ENCODE measurements at places on chromosomes 11 and 22. TPM values are rescaled to one million over a fixed set of nuclear protein-coding genes. Genes with fewer than 3 reads are reported as not detected.

The SLC17A6 gene
- polyA plus RNA-seq, result not detected

The ALDH3B2 gene
- 2.4 TPM for polyA plus RNA-seq

The ACTN3 gene
- not detected for polyA plus RNA-seq

The MOGAT2 gene
- polyA plus RNA-seq, result not detected

The TMEM138 gene
- 39.8 TPM for polyA plus RNA-seq

The RTN4RL2 gene
- not detected for polyA plus RNA-seq

The CD248 gene
- polyA plus RNA-seq, result 0.24 TPM

The SCGB1A1 gene
- not detected for polyA plus RNA-seq

The CCDC188 gene
- not detected for polyA plus RNA-seq

GRCh38 chr11:9092853-9093778, 1.7 kb upstream of the SCUBE2 start:
- H3K4me1 ChIP-seq, result peaks cover 5% of the 10 kb centered on the region
- H3K36me3 ChIP-seq, result peaks cover 4% of the 10 kb centered on the region
- peaks cover 49% of the 10 kb centered on the region for H3K27me3 ChIP-seq
- DNase-seq, result no peak

DNA sequence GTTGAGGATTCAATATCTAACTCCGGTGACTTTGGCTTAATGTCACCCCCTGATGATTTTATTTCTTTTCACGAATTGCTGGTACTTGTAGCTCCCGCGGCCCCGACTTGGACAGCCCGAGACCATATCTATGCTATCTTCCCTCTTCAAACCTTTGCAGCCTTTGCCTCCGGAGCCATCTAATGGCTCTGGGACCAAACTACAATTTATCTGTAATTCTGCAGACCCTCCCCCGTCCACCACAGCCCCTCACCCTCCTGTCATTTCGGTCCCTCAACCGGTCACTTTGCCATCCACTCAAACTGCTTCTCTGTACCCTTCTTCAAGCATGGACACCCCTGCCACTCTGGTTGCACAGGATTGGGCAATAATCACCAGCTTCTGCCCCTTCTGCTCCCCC, 25.7 kb upstream of the ALDH3B2 start:
- peaks cover 27% of the 10 kb centered on the region for H3K27me3 ChIP-seq
- no peak for DNase-seq
- peaks cover 4% of the 10 kb centered on the region for H3K36me3 ChIP-seq
- H3K4me1 ChIP-seq, result no peaks in the 10 kb centered on the region
- no peak overlapping the region for H3K4me3 ChIP-seq

GRCh38 chr22:35921777-35922176, 106.8 kb downstream of the RBFOX2 start:
- H3K36me3 ChIP-seq, result no peaks in the 10 kb centered on the region
- no peak for DNase-seq
- H3K4me1 ChIP-seq, result no peaks in the 10 kb centered on the region

GRCh38 chr11:45501392-45502225, 163.8 kb downstream of the CHST1 start:
- no peak overlapping the region for H3K27ac ChIP-seq
- H3K36me3 ChIP-seq, result no peaks in the 10 kb centered on the region
- H3K4me1 ChIP-seq, result no peaks in the 10 kb centered on the region

GRCh38 chr11:13313005-13313819, 35.6 kb downstream of the BMAL1 start:
- peak overlapping the region; percentile 32 for H3K27ac ChIP-seq
- H3K36me3 ChIP-seq, result peaks cover 26% of the 10 kb centered on the region
- no peaks in the 10 kb centered on the region for H3K27me3 ChIP-seq
- no peak overlapping the region for H3K4me3 ChIP-seq
- peaks cover 65% of the 10 kb centered on the region for H3K4me1 ChIP-seq

DNA sequence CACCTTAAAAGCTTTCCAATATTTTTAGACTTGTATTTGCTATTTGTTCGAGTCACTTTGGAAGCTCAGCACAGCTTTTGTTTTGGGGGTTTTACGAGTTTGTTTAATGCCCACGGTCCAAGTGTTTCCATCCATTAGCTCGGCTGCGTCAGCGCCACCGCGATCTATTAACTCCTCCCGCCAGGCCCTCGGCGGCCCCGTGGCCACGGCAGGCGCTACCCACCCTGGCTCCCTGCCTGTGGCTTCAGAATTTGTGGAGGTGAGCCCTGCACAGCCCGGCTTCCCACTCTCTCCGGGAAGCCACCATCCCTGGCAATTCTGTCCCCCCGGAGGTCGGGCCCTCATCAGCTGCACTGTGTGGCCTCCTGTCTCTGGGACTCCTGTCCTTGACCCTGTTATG, 648.5 kb downstream of the BRD1 start:
- H3K36me3 ChIP-seq, result no peaks in the 10 kb centered on the region
- H3K27ac ChIP-seq, result no peak overlapping the region
- H3K4me3 ChIP-seq, result no peak overlapping the region
- no peaks in the 10 kb centered on the region for H3K4me1 ChIP-seq
- DNase-seq, result no peak

DNA sequence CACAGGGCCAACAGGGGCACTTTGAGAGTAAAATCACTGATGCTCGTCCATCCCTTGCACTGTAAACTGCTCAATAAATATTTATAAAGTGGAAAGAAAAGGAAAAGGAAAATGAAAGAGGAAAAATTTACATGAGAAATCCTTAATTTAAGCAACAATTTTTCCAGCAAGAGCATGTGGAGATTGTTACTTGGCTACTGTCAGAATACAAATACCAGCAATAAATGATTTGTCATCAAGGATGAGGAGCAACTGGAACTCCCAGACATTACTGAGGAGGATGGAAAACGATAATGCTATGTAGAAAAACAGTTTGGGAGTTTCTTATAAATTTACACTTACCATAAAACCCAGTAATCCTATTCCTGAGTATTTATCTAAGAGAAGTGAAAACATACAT, 123.0 kb downstream of the SGSM3 start:
- peaks cover 28% of the 10 kb centered on the region for H3K4me1 ChIP-seq
- H3K27ac ChIP-seq, result peak overlapping the region; percentile 94
- peaks cover 8% of the 10 kb centered on the region for H3K36me3 ChIP-seq
- H3K4me3 ChIP-seq, result no peak overlapping the region

DNA sequence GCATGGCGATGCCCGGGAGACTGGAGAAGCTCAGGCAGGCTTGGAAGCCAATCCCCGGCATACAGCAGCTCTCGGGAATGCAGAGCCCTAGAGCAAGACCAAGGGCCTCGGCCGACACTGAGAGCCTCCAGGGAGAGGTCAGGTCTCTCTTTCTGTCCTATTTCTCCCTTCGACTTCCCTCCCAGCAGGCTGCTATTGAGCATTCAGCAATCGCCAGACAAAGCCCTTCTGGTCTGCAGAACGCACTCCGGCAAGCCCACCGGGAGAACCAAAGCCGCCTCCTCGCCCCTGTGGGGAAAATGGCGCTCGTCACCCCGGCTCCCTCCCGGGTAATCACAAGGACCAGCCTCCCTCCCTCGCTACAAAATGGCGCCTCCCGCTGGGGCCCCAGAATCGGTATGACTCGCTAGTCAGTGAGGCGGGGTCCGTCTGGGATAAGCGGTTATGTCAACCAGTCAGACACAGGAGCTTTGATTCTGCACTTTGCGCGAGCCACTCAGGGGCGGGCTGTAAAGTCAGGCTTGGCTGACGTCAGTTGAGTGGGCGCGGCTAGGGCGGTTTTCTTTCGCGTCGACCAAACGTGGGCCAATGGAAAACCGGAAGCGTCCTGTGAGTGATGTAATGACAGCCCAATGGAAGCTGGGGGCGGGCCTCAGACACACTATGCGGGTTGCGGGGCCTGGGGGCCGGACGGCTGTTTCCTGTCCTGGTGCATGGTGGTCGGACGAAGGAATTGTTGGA, at the start of gene ZNF143:
ZNF143 (plus strand) TSS at position 691 of the 741 bp plus-strand sequence. CDS start 10,297 bp downstream, outside the sequence.
- no peaks in the 10 kb centered on the region for H3K27me3 ChIP-seq
- H3K27ac ChIP-seq, result peak within 1 kb of the TSS; percentile 99
- peak within 1 kb of the TSS; percentile 98 for H3K4me3 ChIP-seq
- peak; percentile 100 for DNase-seq
- H3K36me3 ChIP-seq, result peaks cover 11% of the 10 kb centered on the region

- no peak overlapping the region for H3K27ac ChIP-seq
- no peaks in the 10 kb centered on the region for H3K27me3 ChIP-seq
- DNase-seq, result no peak
- H3K4me3 ChIP-seq, result no peak overlapping the region
These were observed 81.4 kb downstream of the ABTB2 start for GRCh38 chr11:34276352-34276864.

- no peaks in the 10 kb centered on the region for H3K4me1 ChIP-seq
- H3K4me3 ChIP-seq, result no peak overlapping the region
- no peaks in the 10 kb centered on the region for H3K36me3 ChIP-seq
- H3K27ac ChIP-seq, result no peak overlapping the region
- no peak for DNase-seq
- H3K27me3 ChIP-seq, result no peaks in the 10 kb centered on the region
These were observed 96.0 kb upstream of the BDNF start for GRCh38 chr11:27795955-27796861.

- no peaks in the 10 kb centered on the region for H3K27me3 ChIP-seq
- DNase-seq, result no peak
- H3K4me3 ChIP-seq, result no peak overlapping the region
- H3K4me1 ChIP-seq, result no peaks in the 10 kb centered on the region
These were observed 13.2 kb downstream of the CCND1 start for GRCh38 chr11:69654001-69654659.

DNA sequence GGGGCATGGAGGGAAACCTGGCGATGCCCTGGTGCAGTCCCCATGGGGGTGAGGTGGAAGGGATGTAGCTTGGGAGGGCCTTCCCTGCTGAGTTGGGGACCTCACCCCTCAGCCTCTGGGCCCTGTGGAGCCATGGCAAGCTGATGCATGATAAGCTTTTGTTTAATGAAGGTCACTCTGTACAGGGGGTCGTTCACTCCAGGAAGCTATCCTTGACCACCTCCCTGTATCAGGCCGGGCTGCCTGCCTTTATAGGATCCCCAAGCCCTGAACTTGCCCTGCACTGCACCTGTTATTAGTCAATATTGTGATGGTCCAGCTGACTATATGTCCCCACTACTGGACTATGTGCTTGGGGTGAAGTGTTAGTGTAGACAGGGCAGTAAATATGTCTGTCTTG, 49.7 kb upstream of the MYEOV start:
- peak overlapping the region; percentile 23 for H3K4me3 ChIP-seq
- DNase-seq, result no peak
- H3K4me1 ChIP-seq, result peaks cover 6% of the 10 kb centered on the region
- H3K27me3 ChIP-seq, result peaks cover 4% of the 10 kb centered on the region
- no peak overlapping the region for H3K27ac ChIP-seq

DNA sequence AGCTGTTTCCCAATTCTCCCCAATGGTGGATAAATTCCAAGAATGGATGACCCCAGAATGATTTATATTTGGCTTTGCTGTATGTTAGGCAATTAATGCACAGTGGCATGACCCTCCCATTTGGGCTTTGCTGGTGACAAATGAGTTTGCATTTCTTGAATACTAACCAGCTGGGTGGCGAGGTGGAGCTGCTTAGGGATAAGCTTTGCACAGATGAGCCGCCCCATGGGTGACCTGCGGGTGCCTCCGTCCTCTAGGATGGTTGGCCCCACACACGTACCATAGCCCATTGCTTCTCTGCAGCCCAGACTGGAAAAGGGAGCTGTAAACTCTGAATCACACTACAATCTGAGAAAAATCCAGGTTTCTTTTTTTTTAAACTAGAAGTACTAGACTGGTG, 94.6 kb downstream of the NTM start:
- no peak overlapping the region for H3K4me3 ChIP-seq
- no peak overlapping the region for H3K27ac ChIP-seq
- no peaks in the 10 kb centered on the region for H3K4me1 ChIP-seq
- H3K27me3 ChIP-seq, result peaks cover 16% of the 10 kb centered on the region
- H3K36me3 ChIP-seq, result no peaks in the 10 kb centered on the region

DNA sequence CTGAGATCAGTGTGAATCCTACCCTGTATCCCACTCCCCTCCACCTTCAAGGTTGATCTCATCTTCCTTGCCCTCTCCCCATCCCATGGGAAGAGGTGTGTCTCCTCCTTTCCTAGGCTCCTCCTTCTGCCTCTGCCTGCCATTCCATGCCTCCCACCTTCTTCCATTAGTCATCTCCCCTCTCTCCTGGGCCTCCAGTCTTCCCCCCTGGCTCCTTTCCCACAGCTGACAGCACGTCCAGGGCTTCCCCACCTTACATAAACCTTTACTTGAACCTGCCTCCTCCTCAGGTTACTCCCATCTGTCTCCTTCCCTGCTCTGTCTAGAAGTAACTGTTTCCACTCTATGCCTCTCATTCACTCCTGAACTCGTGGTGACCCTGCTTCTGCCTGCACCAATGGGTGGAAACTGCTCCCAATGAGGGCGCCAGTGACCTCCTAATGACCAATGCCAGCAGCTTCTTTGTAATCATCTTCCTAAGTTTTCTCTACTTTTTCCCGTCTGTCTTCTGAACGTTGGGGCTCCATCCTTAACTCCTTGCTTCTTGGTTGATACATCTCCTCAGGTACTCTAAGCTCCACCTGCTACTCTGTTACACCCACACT, 266.9 kb upstream of the NARS2 start:
- H3K4me1 ChIP-seq, result no peaks in the 10 kb centered on the region
- DNase-seq, result no peak
- H3K27ac ChIP-seq, result no peak overlapping the region
- H3K4me3 ChIP-seq, result no peak overlapping the region
- H3K36me3 ChIP-seq, result no peaks in the 10 kb centered on the region

GRCh38 chr11:131486100-131486499, 115.7 kb downstream of the NTM start:
- no peaks in the 10 kb centered on the region for H3K36me3 ChIP-seq
- H3K4me1 ChIP-seq, result no peaks in the 10 kb centered on the region
- no peak overlapping the region for H3K27ac ChIP-seq
- no peak for DNase-seq

- H3K27me3 ChIP-seq, result peaks cover 13% of the 10 kb centered on the region
- H3K4me1 ChIP-seq, result peaks cover 10% of the 10 kb centered on the region
- H3K27ac ChIP-seq, result no peak overlapping the region
- no peaks in the 10 kb centered on the region for H3K36me3 ChIP-seq
These were observed 25.2 kb downstream of the GRIK4 start for GRCh38 chr11:120536797-120537169.

DNA sequence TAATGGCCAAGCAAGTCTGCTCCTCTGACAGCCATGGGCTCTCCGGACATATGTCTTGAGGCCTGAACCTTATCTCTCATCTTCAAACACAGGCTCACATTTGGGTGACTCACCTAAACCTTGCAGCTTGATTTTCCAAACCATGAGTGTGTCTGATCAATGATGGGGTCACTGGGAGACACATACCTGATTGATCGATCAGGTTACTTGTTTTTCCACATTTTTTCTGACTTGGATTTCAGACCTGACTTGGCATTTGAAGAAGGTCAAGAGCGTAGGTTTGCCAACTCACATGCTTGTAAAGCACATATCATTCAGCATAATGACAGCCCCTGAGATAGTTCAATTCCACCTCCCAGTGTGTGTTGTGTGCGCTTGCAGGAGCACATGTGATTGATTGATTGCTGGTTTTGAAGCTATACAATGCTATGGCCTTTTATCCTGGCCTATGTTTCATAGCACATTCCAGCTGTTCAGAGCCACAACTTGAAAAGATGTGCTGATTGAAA, 116.7 kb upstream of the KIRREL3 start:
- no peak overlapping the region for H3K4me3 ChIP-seq
- no peaks in the 10 kb centered on the region for H3K27me3 ChIP-seq
- DNase-seq, result no peak
- H3K36me3 ChIP-seq, result no peaks in the 10 kb centered on the region

GRCh38 chr11:79088967-79089366, 351.9 kb downstream of the TENM4 start:
- DNase-seq, result no peak
- no peaks in the 10 kb centered on the region for H3K4me1 ChIP-seq
- H3K4me3 ChIP-seq, result no peak overlapping the region
- no peaks in the 10 kb centered on the region for H3K36me3 ChIP-seq
- no peak overlapping the region for H3K27ac ChIP-seq
- no peaks in the 10 kb centered on the region for H3K27me3 ChIP-seq

Data from naive B cell (primary cell).